ENCODE measurements at places on chromosomes 12 and 14.

DNA sequence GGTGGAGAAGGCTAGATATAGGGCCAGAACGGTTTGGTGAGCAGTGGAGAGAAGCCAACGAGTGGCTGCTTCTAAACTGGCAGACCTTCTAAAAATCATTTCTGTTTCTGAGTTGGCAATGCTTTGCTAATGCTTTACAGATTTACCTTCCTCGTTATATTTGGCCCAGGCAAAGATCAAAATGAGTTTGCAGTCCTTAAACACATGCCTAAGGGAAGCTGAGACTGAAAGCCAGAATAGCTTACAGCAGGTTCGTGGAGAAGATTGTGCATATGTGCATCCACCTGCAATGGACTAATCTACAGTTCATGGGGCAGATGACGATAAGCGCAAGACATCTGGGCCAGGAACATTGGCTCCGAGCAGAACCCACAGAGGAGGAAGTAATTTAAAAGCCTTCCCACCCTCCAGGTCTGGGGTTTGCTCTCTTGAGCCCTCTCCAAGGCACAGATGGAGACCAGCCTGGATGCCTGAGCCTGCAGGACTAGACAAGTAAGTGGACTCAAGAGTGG, 99.4 kb downstream of the NINJ2 start:
- no peak for DNase-seq

DNA sequence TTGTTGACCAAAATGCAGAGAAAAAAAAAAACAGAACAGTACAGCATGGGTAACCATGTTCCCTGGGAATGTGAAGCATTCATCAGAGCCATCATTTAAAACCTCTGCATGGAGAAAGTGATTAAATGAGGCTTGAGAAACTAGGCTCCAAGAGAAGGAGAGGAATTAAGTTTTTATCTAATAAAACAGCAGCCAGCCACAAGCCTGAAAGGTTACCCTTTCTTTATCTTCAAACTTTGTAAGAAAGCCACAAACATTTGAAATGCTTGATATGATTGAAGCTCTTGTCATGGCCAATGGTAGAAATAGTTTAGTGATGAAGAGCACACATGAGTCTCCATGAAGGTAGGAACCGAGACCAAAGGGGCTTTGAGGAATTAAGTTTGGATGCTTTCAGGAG, 144.9 kb upstream of the SYT1 start:
- DNase-seq, result no peak

GRCh38 chr12:54376596-54376995, 7.9 kb downstream of the ZNF385A start:
- no peak for DNase-seq

DNA sequence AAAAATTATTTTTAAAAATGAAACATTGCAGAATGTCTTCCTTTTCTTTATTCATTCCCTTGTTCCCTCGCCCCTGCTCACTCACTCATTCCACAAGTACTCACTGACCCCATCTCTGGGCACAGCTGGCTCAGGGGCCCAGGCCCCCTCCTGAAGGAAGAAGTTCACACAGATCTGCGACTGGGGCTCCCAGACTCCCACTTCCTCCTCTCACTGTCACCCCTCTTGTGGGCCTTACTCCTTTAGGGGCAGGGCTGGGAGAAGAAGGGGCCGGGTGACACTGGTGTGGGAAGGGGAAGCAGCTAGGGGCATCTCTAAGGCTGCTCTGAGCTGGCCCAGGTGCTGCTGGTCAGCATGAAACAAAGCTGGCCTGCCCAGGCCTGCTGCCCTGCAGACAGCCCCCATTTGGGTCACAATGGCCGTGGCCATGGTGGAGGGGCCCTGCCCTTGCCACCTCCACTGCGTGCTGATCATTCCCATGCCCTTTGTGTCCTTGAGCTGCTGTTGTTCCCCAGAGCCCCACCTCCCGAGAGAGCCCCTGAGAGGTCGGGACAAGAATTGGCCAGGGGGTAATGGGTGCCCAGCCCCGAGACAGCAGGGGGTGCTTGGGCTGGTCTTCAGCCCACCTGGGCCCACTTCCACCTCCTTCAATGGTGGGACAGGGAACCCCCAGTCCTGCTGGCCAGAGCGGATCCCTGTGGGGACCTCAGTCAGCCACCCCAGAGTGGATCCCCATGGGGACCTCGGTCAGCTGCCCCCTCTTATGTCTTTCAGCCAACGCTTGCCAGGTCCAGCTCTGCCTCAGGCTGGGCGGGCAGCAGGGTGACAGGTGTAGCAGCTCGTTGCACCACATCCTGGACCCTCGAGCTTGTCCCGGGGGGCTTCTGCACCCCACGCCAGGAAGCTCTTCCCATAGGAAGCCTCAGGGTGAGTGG, 212.4 kb upstream of the C14orf180 start:
- no peak for DNase-seq

GRCh38 chr14:81273521-81273920, 52.8 kb upstream of the GTF2A1 start:
- no peak for DNase-seq

GRCh38 chr14:33460164-33460563, 490.7 kb downstream of the EGLN3 start:
- DNase-seq, result no peak

GRCh38 chr12:53495903-53496751, 3.1 kb downstream of the MAP3K12 start:
- no peak for DNase-seq

GRCh38 chr12:10189653-10190052, 10.8 kb downstream of the TMEM52B start:
- no peak for DNase-seq

- no peak for DNase-seq
Observed at GRCh38 chr14:52735921-52736489, 6.0 kb downstream of the STYX start.

GRCh38 chr14:32129124-32129523, 52.0 kb downstream of the ARHGAP5 start:
- DNase-seq, result no peak

DNA sequence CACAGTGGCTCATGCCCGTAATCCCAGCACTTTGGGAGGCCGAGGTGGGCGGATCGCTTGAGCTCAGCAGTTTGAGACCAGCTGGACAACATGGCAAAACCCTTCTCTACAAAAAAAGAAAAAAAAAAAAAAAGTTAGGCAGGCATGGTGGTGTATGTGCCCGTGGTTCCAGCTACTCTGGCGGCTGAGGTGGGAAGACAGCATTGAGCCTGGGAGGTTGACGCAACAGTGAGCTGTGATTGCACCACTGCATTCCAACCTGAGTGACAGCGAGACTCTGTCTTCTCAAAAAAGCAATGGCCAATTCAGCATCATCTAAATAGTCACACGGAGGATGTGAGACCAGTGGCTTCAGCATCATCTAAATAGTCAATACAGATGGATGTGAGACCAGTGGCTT, 10.4 kb upstream of the SAMD4A start:
- DNase-seq, result no peak

DNA sequence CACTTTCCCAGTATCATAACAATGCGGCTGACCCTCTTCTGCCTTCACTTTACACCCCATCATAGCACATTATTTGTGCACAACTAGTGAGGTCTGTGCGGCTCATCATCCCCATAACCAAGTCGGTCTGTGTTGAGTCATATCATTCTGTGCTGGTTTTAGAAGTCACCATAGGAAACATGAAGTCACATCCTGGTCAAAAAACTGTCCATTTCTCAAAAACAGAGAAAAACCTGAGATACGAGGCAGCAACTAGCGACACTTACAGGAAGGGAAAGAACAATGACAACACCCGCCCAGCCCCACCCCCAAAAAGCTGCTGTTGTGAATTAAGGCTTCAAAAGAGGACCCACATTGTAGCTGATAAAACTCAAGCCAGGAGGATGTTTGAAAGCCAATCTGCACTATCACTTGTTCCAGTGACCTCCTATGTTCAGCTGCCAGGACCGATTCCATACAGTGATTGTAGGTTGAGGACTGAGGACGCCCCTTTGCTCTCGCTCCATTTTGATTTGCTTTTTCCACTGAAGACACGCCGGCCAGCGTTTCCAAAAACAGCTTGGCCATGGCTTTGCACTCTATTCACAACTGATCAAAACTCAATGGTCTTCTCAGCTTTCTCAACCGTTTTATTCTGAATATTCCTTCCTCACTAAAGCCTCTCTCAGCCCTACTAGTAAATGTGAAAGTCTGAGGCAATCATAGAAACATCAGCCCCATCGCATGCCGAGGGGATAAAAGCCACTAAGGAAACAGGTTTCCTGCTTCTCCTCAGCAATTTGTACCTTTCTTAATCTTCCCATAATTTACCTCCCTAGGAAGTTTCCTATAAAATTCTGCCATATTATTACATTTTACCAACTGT, 87.5 kb downstream of the DUSP16 start:
- no peak for DNase-seq

- no peak for DNase-seq
Observed at GRCh38 chr12:130155416-130156073, 6.7 kb upstream of the FZD10 start.

DNA sequence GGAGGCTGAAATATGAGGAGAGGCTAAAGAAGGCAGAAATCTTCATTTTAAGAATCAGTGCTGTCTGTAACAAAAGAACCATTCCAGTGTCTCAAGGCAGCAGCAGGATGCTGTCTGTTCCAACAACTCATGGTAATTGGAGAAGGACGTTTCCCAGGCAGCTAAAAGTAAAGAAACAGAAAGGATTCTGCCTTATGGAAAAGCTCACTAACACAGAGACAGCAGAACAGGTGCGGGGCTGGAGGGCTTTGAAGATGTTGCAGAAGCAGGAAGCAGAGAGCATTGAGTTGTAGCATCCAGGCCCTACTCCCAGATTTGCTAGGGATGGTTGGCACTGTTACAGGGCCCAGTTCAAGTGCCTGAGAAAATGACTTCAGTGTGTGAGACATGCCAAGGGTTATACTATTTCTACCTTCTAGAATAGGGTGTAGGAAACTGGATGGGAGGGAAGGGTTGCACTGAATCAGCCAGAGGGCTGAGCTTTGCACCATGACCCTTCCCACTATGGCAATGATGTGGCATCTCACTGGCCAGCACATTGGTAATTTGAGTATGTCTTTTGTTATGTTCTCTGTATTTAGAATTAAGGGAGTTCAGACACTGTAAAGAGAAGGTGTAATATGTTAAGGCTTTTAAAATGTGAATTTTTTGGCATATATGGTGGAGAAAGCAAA, 160.0 kb upstream of the FBXO33 start:
- DNase-seq, result no peak

DNA sequence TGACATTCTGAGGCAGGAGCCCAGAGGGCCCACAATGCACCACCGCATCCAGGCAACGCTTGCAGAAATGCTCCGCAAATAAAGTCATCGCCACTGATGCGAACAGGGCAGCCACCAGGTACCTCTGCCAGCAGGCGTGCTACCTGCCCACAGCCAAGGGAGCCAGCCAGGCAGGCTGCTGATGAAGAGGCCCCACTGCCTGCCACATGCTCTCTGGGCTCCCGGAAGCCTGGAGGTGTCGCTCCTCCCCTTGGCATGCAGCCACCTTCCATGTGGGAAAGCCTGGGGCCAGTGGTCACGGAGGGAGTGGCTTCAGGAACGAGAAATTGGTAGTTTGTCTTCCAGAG, 14.7 kb downstream of the GPR132 start:
- no peak for DNase-seq

DNA sequence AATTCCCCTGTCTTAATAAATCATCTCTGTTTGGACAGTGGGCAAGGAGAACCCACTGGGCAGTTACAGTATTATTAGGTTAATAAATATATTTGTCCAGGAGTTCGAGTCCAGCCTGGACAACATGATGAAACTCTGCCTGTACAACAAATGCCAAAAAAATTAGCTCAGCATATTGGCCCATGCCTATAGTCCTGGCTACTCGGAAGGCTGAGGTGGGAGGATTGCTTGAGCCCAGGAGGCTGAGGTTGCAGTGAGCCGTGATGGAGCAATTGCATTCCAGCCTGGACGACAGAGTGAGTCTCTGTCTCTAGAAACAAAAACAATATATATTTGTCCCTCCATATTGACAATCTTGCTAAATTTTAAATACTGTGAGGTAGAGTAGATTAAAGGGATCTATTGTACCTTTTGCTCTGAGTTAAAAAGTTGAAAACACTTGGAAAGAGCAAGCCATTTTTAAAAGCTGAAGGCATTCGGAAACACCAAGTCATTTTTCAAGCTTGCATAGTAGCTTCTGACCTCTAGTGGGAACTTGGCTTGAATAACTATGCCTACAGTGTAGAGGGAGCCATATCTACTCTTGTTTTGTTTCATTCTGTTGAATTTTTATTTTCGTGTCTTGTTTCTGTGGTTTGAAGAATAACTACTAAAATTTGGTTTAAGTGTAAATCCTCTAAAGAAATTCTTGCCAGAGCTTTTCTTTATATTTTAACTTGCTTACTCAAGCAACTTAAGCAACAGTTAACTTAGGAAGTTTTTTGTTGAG, 14.6 kb upstream of the EEA1 start:
- DNase-seq, result no peak

- DNase-seq, result no peak
Observed at GRCh38 chr12:4829161-4829792, 80.4 kb upstream of the KCNA1 start.

DNA sequence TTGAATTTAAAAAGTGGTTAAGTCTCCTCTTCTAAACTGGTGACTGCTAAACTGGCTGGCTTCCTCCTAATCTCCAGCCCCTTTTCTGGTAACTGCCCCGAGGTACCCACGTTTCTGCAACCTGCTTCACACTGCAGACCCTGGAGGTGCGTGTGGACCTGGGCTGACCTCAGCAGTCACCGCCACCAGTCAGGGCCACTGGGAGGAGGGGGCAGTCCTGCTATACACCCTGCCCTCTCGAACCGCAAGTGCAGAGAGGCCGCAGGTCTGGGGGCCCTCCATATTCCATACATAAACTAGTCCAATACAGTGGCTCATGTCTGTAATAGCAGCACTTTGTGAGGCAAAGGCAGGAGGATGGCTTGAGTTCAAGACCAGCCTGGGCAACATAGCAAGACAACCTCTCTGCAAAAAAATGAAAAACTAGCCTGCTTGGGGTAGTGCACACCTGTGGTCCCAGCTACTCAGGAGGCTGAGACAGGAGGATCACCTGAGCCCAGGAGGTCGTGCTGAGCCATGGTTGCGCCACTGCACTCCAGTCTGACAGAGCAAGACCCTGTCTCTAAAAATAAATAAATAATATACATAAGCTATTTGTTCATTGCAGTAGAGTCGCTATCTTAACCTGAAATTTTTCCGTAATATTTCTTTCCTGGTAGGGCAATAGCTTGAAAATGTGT, 25.6 kb downstream of the VPS37B start:
- DNase-seq, result no peak

GRCh38 chr14:81164167-81164774, 56.5 kb downstream of the GTF2A1 start:
- DNase-seq, result no peak

- no peak for DNase-seq
Observed at GRCh38 chr14:64997108-64997794, 10.6 kb downstream of the FNTB start.

- no peak for DNase-seq
Observed at GRCh38 chr12:81078469-81079196, 754 bp downstream of the ACSS3 start.

GRCh38 chr12:26783131-26783526, 49.9 kb downstream of the ITPR2 start:
- DNase-seq, result no peak

- DNase-seq, result no peak
Observed at GRCh38 chr12:76590131-76590530, 30.6 kb upstream of the OSBPL8 start.

DNA sequence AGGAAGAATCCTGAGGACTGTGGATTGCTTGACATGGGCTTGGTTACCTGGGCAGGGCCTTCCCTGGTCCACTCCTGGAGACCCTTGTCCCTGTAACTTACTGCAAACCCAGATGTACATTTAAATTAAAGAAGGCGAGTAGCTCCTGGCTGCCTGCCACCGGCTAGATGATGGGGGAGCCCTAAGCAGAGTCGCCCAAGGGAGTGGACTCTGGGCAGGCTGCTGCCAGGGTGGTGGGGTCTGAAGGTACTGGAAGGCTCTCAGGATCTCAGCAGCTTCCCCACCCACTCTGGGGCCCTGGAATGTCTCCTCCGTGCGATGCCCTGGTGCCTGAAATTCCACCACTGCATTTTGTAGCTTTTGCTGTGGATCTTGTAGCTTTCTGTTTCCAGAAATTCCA, 74.7 kb downstream of the FBXL14 start:
- DNase-seq, result no peak
